ENCODE measurements at places on chromosomes 4 and X.

GRCh38 chrX:125293850-125294780 is 25.6 kb upstream of the TEX13C start:
- DNase-seq: no peak

DNA sequence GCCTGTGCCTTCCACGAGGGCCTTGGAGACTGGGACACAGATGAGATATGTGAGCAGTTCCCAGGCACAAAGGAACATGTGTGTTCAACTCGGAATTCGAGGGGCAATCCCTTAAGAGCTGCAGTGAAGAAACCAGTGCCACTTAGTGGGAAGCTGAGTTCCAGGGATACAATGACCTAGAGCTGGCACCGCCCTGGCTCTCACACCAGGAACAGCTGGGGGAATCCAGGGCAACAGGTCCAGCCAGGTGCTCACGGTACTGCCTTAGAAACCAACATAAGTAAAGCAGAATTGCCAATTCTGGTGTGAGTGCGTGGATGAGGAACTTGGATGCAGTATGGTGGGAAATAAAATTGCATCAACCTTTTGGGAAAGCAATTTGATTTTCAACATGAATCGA is 122.9 kb downstream of the AFAP1 start:
- DNase-seq: no peak

DNA sequence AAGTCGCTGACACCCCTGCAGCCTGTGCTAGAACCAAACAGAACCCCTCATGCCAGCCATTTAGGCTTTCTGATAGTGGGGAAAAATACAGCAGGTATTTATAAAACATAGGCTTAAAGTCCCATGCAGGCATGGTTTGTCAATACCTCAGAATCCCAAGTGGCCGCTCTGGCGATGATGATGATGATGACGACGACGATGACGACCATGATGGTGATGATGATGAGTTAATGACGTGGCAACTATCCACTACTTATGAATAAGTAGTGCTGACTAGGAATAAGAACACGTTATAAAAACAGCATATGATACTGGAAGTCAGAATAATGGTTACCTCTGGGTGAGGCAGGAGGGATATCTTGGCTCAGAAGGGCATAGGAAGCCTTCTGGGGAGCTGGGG is 18.0 kb downstream of the CCDC149 start:
- DNase-seq: no peak

- no peak for DNase-seq
Observed at GRCh38 chr4:55107054-55107453, 18.3 kb downstream of the KDR start.

- DNase-seq: no peak
Observed at GRCh38 chr4:132384709-132385108, 764.4 kb upstream of the PCDH10 start.

GRCh38 chrX:35017284-35017683 is 74.7 kb downstream of the FAM47B start:
- DNase-seq: no peak

DNA sequence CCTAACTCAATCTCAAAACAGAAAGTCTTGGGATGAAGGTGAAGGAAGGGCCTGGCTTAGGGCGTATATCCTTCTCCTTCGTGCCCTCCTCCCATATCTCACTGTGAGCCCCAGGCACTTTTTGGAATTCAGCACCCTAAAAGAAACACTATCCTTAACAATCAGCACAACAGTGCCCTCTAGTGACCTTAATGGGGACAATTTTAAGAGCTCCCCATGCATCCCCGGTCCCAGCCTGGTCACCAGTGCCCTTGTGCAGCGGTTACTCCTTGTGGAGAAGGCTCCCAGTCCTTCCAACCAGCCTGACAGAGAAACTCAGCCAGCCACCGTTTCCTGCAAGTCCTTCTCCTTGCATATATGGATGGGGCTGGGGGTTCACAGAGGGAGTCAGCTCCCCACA is 4.2 kb downstream of the PAK3 start:
- no peak for DNase-seq

GRCh38 chr4:91754716-91755115 is 549.0 kb upstream of the GRID2 start:
- no peak for DNase-seq

- DNase-seq: no peak
Observed at GRCh38 chr4:100026066-100026465, 76.0 kb upstream of the H2AZ1 start.

DNA sequence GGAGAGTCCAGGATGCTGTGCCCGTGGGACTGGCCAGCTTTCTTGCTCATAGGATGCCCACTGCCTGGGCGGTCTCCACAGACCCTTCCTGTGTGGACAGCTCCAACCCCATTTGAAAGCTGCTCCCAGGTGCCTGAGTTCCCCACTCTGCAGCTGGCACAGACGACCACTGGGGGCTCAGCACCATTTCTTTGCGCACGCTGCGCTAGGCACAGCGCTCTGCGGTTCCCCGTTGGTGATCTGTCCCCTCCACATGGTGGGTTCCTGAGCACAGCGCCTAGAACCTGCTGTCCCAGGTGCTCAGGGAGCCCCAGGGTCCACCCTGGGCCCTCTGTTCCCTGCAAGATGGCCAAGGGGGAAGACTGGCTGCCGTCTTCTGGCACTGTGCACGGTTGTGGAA is 45.4 kb upstream of the AFAP1 start:
- DNase-seq: no peak

Data from stimulated activated CD8-positive, alpha-beta memory T cell treated with anti-CD3 and anti-CD28 coated beads, Interleukin-15, amount 100 ng/mL, for 4 hours (primary cell).